ENCODE measurements at places on chromosomes 5 and 9.

- DNase-seq: no peak
These were observed 508.6 kb upstream of the FAM174A start for GRCh38 chr5:100026606-100027005.

- no peak for DNase-seq
These were observed 332.3 kb downstream of the PLK2 start for GRCh38 chr5:58127255-58128220.

DNA sequence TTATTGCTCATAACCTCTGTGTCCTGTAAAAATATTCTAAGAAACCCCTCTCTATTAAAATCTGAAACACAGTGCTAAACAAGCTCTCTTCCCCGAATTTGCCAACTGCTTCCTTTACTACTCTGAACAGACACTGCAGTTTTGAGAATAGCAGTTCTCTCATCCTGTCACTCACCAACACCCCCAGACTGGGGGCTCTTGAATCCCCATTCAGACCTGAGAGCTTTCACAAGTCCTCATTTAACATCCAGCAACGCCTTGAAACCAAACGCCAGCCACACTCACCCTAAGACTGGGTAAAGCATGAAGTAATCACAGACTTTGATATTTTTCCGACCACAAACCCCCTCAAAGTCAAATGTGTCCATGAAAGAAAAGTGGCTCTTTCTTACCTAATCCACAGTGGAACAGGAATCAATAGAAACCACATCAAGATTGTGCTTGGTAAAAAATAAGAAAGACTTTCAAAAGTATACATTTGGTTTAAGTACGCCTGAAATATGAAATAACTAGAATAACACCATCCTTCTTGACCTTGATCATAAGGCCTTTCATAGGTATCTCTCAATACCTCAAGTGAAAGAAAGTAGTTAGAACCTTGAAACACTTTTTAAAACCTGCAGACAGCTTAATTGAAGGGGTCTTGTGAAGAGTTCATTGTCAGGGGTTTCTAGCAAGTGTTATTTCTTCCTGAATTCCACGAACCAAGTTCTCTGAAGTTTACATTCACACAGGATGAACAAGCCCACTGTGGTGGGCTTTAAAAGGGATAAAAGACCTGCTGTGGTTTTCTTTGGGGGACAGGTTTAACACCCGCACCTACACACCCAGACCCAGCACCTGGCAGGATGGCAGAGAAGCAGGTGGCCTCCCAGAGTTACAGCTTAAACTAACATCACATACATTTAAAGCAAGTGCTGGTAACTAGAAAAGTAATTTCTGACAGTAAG lies 412.6 kb downstream of the MLLT3 start:
- DNase-seq: no peak

GRCh38 chr5:31392061-31392460 lies 139.8 kb downstream of the DROSHA start:
- no peak for DNase-seq

- no peak for DNase-seq
These were observed 12.4 kb downstream of the ZNF474 start for GRCh38 chr5:122141751-122142150.

DNA sequence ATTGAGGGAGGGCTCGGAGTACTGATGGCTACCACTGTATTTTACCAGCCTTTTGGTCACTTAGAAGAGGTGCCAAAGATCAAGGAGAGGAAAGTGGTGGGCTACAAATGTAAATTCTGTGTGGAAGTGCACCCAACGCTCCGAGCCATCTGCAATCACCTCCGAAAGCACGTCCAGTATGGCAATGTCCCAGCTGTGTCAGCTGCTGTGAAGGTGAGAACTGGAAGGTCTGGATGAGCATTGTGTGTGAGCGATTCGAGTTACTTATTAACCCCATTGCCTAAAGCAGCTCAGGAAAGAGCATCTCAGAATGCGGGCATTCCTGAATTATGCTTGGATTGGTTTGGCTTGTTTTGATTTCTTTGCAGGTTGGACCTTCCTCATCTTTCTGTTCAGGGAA lies 67.5 kb downstream of the ZNF462 start:
- DNase-seq: no peak

DNA sequence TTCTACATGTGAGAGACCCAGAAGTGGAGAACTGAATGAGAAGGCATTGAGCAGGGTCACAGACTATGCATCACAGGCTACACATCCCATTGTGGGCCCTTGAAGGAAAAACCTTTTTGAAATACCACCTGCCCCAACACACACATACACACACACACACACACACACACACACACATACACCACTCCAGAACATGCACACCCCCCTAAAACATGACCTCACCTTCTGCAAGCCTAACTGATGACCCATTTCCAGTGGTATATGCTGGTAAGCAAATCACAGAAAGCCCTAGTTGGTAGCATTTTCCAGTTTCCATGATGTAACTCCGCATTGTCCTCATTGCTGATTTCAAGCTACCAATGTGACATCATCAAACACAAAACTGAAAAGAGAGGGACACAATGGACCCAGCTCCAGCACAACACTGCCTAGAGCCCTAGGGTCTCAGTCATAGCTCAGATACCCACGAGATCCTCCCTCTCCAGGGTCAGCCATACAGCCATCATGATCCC lies 36.4 kb downstream of the THBS4 start:
- no peak for DNase-seq

DNA sequence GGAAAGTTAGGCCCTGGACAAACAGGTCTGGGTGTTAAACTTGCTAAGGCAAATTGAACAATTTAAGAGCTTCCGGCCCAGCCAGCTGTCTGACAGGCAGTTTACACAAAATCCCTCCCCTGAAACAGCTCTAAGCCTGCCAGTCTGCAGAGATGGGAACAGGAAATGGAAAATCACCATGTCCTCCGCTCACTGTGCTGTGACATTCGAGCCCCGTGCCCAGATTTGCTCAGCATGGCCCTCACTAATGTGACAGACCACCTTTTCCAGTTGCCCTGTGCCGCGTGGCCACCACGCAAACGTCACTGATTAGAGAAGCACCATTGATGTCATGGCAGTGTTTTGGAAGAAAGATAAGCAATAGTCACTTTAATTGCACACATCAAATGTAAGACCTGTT lies 41.0 kb downstream of the CCNJL start:
- no peak for DNase-seq

- no peak for DNase-seq
These were observed 13.1 kb downstream of the MSANTD3 start for GRCh38 chr9:100440071-100440470.

- no peak for DNase-seq
These were observed 171.8 kb upstream of the RAI14 start for GRCh38 chr5:34484216-34484920.
